ENCODE measurements at places on chromosomes 2 and 18. TPM values are rescaled to one million over a fixed set of nuclear protein-coding genes. Genes with fewer than 3 reads are reported as not detected.

The GRHL1 gene
- total RNA-seq: 0.49 TPM

The GALNT13 gene
- 0.16 TPM for total RNA-seq

The GPR45 gene
- not detected for total RNA-seq

The DSG1 gene
- not detected for total RNA-seq

The DNAH6 gene
- total RNA-seq: 0.54 TPM

The RAB17 gene
- 0.31 TPM for total RNA-seq
